ENCODE measurements at places on chromosomes 16 and 17. TPM values are rescaled to one million over a fixed set of nuclear protein-coding genes. Genes with fewer than 3 reads are reported as not detected.
A peak's percentile ranks its signal among the peaks of the same experiment; 100 is the strongest.

DNA sequence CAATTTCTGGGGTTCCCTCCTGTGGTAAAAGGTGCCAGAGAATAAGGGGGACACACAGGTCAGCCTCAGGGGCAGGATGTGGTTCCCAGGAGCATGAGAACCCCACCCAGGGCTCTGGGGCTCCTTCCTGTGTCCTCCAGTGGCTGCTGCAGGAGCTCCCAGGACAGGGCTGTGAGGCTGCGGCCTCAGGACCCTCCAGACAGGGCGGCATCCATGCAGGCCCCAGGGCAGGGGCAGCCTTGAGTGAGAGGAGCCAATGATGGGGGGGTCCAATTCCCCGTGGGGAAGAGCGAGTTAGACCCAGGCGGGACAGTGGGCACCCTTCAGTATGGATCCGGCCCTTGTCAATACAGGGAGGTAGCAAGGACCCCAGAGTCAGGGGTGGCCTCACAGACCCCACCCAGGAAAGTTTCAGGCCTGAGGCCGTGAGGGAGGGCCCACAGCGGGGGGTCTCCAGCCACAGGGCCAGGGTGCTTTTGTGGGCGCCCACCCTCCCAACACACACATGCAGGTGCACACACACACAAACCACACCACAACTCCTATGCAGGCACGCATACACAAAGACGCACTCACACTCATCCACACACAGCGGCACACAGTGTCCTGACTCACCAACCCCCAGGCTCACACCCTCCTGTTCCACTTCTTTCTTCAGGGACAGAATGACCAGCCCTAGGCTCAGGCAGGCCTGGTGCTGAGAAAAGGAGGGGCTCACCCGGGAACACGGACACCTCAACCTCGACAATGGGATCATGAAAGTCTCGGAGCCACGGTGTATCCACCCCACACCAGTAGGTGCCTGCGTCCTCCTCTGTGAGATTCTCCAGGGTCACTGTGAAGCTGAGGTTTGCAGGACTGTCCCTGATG is 1.8 kb downstream of the CD300C start:
- DNase-seq: peak; percentile 14

DNA sequence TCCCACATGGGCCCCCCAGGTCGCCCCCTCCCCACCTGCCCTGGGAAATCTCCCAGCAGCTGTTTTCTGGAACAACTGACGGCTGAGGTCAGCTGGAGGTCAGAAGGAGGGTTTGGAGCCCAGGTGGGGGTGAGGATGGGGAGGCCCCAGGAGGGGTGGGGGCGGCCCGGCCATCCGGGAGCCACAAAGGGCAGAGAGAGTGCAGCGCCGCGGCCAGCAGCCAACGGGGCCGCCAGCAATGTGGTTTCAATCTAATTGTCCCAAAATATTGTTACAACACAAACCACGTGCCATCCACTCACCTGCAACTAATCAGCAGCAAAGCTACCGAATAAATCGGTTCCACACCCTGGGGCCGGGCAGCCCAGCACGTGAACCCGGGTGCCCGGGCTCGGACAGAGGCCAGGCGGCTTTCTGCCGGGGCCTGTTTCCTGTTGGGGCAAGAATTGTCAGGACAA is 28.3 kb upstream of the SLC38A10 start:
- no peak for DNase-seq

- DNase-seq: no peak
Observed at GRCh38 chr17:78057113-78057740, 71.3 kb downstream of the TMC6 start.

MYH11 gene
- 75.8 TPM for total RNA-seq

HSD11B2 gene
- 1.6 TPM for total RNA-seq
